ENCODE measurements at places on chromosomes 1 and 21.
A peak's percentile ranks its signal among the peaks of the same experiment; 100 is the strongest.

DNA sequence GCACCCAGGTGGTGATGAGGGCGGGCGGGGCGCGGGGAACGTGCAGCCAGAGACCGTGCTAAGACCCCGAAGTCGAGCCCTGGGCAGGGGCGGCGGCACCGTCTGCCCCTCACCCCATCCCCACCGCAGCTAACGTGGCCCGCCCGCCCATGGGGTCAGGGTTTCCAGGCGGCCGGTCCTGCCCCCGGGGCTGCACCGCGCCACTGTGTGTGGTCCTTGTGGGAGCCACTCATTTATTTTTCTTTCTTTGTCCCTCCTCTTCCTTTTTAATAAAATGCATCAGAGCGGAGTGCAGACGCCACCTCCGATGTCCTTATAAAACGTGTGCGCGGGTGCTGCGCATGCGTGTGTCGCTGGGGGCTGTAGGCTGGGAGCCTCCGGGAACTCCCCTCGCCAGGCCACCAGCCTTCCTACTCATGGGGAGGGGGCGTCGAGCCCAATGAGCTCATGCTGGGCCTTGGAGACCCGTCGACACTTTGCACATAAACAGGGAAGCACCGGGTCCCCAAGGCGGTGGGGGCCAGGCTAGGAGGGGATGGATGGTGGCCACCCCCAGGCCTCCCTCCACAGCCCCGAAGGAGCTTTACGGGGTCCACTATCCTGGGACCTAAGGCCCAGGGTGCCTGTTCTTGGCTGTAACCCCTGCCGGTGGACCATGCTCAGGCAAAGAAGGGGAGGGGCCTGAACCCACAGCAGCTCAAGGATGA, 59.9 kb downstream of the WNT9A start:
- no peak for DNase-seq

- no peak for DNase-seq
Measured at GRCh38 chr1:53500204-53501064, 41.2 kb downstream of the DMRTB1 start.

GRCh38 chr1:44281962-44282703, 68.9 kb downstream of the DMAP1 start:
- DNase-seq = peak; percentile 67

DNA sequence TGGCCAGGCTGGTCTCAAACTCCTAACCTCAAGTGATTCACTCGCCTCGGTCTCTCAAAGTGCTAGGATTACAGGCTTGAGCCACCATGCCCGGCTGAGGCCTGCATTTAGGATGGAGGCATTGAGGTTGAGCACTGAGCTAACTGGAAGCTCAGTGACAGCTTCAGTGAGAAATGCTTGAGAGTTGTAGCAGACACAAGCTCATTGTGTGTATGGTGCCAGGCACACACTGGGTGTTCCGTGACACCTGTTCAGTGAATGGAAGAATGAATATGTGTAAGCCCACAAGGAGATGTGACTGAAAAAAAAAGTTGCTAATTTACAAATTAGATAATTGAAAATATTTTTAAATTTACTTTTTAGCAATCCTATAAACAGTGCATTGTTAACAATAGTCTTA, 21.8 kb downstream of the LURAP1 start:
- no peak for DNase-seq

- DNase-seq = no peak
Measured at GRCh38 chr1:918843-919242, 4.9 kb upstream of the SAMD11 start.

GRCh38 chr1:98468111-98468717, 193.3 kb upstream of the SNX7 start:
- DNase-seq = peak; percentile 70

- no peak for DNase-seq
Measured at GRCh38 chr1:30310966-30311742, 412.2 kb downstream of the MATN1 start.

DNA sequence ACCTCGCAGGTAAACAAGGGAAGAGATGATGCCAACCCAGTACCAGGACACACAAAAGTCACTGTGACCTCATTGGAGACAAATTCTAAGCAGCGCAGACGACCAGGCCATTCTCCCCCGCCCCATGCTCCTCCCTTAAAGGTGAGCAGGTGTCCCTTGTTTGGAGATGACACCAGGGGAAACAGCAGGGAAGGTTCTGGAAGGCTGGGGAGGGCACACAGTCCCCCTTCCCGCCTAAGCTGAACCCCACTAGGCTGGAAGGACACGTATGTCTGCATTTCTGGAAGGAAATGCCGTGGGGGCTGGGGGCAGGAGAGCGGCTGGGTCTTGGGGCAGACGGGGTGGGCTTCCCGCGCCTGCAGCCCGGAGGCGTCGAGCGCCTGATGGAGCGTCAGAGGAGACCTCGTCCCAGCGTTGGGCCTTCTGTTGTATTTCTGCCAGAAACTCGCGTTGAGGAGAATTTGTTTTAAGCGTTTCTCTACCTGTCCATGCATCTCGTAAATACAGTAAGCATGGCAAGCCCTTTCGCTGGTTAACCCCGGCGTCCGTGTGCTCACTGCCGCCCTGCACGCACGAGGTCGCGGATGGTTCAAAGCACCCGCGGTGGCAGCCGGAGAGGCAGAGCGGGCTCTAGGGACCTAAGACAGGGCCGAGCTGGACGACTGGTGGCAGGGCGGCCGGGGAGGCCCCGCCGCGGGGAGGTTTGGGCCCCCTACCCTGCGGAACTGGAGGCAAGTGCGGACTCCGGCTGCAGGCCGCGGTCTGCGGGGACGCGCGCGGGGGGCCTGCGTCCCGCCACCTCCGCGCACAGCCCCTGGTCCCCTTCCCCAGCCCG, 1.2 kb upstream of the LHX4 start:
- DNase-seq = peak; percentile 22

- no peak for DNase-seq
Measured at GRCh38 chr1:87852410-87853161, 523.9 kb downstream of the LMO4 start.

Measured in suppressor macrophage (primary cell).